Stimulated activated CD8-positive, alpha-beta memory T cell treated with anti-CD3 and anti-CD28 coated beads, Interleukin-12 subunit alpha, Interleukin-12 subunit beta, amount 100 ng/mL, for 1 hour (primary cell): ENCODE measurements at places on chromosomes 11 and 22.

- DNase-seq, result no peak
These were observed 26.5 kb downstream of the TRIM77 start for GRCh38 chr11:89736566-89736965.

GRCh38 chr22:49643466-49643865 is 184.2 kb downstream of the BRD1 start:
- DNase-seq, result no peak

DNA sequence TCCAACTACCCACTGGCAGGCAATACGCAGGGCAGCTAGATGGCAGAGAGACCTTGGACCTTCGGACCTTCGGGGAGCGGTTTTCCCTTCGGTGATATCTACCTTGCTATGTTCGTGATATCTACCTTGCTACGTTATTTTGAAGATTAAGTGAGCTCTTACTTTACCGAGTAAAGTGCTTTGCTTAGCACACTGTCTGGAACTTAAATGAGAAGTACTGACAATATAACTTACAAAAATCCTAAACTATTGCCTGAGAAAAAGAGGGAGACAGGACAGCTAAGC is 1.0 kb upstream of the PRDM10 start:
- DNase-seq, result no peak

GRCh38 chr11:36376888-36377758 is 81.0 kb downstream of the PRR5L start:
- DNase-seq, result no peak

GRCh38 chr11:91365986-91366585 is 858.5 kb upstream of the FAT3 start:
- DNase-seq, result no peak

DNA sequence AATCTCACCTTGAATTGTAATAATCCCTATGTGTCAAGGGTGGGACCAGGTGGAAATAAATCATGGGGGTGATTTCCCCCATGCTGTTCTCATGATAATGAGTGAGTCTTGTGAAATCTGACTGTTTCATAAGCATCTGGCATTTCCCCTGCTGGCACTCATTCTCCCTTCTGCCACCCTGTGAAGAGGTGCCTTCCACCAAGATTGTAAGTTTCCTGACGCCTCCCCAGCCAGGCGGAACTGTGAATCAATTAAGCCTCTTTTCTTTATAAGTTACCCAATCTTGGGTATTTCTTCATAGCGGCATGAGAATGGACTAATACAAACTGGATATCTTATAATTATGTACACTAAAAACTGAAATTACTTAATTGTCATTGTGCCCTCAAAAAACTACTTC is 189.2 kb upstream of the API5 start:
- no peak for DNase-seq

GRCh38 chr11:67303132-67303834 is at the start of gene SSH3:
Gene SSH3, plus strand, starts transcription at chr11:67303530. Its CDS starts 96 bp downstream, at chr11:67303626.
- DNase-seq, result no peak

DNA sequence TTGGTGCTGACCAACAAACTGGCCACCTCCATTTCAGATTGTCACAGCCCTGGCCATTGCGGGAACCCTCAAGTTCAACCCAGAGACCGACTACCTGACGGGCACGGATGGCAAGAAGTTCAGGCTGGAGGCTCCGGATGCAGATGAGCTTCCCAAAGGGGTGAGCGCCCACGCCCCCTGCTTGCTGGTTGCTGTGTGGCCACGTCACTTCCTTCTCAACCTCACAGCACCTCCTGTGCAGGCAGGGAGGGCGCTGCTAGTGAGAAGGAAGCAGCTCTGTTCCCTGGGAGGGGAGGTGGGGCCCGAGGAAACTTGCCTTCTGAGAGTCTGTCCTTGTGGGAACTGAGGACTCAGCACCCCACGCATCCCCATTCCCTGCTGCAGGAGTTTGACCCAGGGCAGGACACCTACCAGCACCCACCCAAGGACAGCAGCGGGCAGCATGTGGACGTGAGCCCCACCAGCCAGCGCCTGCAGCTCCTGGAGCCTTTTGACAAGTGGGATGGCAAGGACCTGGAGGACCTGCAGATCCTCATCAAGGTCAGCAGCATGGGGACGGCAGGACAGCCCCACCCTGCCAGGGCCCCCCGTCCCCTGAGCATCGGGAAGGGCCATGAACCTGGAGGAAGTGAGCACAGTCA is 19.3 kb downstream of the POLR3H start:
- no peak for DNase-seq

DNA sequence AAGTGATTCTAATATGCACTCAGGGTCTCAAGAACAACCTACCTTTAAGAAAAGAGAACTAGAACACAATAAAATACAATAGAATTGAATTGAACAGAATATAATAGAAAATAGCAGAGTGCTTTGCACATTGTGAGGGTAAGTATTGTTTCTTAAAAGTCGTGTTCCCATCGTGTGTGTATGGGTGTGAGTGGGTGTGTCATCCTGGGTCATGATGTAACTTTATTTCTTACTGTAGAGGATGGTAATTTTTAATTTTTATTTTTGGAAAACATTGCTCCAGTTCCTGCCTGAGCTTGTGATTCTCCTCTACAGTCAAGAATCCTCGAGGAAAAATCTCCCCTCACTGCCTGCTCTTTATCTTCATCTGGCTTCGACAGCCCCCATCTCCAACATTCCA is 75.7 kb upstream of the CSNK2A3 start:
- DNase-seq, result no peak
